ENCODE measurements at places on chromosomes 16 and 17.
A peak's percentile ranks its signal among the peaks of the same experiment; 100 is the strongest.

DNA sequence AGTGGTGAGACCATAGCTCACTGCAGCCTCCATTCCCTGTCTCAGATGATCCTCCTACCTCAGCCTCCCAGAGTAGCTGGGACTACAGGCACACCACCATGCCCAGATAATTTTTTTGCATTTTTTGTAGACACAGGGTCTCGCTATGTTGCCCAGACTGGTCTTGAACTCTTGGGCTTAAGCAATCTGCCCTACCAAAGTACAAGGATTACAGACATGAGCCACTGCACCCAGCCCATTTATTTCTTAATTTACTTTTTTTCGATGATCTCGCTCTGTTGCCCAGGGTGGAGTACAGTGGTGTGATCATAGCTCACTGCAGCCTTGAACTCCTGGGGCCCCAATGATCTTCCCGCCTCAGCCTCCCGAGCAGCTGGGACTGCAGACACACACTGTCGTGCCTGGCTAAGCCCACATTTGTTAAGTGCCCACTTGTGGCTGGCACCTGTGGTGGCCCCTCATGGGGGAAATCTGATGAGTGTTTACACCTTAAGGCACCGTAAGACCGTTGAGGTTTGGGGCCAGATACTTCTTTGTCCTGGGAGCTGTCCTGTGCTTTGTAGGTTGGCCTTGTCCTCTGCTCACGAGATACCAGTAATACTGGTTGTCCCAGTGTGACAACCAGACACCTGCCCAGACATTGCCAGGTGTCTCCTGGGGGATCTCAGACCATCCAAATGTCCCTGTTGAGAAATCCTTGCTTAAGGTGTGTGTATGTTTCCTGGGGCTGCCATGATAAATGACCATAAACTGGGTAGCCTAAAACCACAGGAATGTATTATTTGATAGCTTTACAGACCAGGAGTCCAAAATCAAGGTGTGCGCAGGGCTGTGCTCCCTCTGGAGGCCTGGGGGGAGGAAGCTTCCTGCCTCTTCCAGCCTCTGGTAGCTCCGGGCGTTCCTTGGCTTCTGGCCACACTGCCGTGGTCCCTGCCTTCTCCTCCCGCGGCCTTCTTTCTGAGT lies 141.4 kb upstream of the GSE1 start:
- no peak for DNase-seq

GRCh38 chr17:35229638-35230037 lies 13.2 kb upstream of the SLFN5 start:
- no peak for DNase-seq

DNA sequence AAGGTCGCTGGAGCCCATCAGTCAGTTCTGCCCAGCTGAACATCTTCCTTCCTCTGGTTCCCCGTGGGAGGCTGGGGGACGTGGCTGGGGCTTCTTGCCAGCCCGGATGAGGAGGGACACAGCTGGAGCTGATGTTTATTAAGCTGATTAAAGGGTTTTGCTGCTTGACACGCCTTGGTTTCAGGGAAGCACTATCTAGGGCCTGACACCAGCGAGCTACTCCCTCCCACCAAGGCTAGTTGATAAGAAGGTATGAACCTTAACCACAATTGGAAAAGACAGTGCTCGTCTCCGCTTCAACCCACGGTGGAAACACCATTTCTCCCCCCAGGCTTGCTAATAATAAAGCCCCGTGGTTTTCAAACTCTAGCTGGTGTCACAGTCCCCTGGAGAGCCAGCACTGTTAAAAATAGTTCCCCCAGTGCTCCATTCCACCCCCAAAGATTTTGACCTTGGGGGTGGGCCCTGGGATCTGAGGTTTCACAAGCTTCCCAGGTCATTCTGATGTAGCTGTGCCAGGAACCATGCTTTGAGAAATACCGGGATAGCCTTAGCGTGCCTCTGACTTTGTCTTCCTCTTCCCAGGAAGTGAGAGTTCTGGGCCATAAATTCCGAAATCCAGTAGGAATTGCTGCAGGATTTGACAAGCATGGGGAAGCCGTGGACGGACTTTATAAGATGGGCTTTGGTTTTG lies 5.5 kb downstream of the DHODH start:
- no peak for DNase-seq

DNA sequence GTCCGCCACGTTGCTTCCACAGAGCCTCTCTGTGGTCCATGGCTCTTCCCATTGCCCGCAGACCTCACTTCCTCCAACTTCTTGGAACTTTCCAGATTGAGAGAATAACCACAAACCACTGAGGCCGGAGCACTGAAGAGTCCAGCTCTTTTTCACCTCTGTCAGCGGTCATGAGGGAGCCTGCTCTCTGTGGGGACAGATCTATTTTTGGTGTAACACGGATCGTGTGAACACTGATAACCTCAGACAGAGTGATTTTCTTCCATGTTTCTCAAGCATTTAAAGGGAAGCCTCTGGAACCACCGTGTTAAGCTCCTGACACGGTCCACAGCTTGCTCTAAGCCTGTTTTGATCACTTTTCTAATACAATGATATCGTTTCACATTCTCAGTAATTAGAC lies 49.7 kb downstream of the NTN1 start:
- no peak for DNase-seq

DNA sequence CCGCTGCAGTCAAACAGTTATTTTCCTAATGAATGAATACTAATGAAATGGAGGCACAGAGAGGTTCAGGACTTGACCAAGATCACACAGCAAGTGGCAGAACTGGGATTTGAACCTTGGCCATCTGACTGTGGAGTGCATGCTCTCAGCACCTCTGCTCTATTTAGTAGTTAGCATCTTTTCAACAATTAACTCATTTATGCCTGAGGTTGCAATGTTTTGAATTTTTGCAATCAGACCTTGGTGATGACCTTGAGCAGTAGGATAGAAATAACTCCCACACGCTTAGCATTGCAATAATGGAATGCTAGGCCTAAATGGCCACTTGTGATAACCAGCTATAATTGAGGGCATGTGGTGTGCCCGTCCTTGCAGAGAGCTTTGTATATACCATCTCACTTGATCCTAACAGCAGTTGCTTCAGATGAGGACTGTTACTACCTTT lies 31.0 kb downstream of the NAGPA start:
- no peak for DNase-seq

GRCh38 chr17:74531231-74531761 lies at the start of gene CD300LB:
CD300LB (minus strand) TSS chr17:74531475; CDS start chr17:74531350, 125 bp downstream.
- DNase-seq = no peak

DNA sequence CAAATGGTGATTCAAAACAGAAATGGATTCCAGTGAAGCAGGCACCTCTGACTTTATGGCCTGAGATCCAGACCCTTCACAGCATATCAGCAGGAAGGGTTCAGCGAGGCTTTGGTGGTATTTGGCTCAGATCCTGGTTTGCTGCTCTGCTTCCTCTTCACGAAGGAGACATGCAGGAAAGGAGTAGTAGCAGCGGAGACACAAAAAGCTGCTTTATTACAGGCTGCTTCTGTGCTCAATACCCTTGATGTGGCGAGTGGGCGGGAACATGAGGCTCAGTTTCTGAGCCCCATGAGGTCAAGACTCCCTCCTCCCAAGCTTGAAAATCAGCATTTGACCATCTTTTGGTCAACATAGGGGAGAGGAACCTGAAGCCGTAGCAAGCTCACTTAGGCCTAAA lies 213.3 kb upstream of the AXIN2 start:
- DNase-seq = no peak

DNA sequence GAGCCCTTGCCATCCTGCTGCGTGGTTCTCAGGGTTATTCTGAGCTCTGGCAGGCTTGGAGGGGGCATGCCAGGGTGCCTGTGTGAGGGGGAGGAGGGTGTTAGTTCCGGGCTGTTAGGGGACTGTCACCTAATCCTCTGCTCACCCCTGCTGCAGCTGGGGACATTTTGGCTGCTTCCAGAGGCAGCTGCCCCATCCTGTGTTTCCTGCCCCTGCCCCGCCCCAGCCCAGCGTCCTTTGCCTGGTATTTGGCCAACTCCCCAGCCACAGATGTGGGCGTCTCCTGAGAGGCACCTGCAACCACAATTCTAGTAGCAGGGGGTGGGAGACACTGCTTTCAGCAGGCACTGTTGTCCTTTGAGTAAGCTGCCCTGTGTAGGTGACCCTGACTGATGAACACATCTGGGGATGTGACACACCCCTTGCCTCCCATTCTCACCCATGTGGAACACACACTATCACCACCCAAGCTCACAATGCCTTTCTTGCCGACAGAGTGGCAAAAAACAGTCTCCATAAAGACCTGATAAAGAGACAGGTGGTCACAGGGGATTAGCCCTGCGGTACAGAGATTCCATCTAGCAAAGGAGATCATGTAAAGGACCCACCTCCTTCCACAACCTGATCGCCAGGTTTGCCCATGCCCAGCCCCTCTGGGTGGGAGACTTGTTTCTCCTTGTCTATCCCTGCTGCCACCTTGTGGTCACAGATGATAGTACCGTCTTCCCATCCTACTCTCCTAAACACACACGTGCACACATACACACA lies at the start of gene CHRNE:
Gene CHRNE (minus strand): TSS at position 48 of the 768 bp plus-strand sequence. CDS start 35 bp downstream, at position 13.
- peak; percentile 74 for DNase-seq

GRCh38 chr16:81385031-81385756 lies 59.4 kb upstream of the CMIP start:
- DNase-seq = no peak

GRCh38 chr17:7740481-7741001 lies 23.0 kb downstream of the DNAH2 start:
- no peak for DNase-seq

DNA sequence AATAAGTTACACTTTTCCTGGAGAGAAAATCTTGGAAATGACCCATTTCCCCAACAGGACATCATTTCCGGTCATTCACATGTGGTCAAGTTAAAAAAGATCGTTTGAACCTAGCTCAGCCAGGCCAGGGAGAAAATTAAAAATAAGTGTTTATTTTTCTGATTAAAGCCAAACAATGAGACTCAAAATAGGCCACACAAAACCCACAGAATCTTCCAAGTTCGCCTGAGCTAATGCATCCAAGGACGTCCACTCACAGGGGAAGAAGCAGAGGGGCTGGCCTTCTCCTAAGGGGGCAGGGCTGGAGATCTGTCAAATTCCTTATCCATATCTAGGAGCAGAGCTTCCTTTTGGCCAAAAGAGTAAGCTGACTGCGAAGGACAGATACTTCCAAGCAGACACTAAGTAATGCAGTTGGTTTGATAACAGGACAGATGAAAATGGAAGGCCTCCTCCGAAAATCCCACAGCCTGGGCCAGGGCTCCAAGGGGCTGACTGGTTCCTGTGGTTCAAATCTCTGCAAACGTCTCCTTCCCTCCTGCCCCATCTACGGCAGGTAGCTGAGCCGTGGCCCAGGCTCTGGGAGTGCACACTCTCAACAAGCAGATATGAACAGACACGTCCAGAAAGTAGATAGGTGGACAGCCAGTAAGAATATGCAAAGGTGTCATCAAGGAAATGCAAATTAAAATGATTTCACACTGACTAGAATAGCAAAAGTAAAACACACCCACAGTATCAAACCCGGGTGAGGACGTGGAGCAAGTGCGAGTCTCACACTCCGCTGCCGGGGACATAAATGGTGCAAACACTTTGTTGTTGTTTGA lies 98.5 kb downstream of the MRM3 start:
- DNase-seq = no peak

DNA sequence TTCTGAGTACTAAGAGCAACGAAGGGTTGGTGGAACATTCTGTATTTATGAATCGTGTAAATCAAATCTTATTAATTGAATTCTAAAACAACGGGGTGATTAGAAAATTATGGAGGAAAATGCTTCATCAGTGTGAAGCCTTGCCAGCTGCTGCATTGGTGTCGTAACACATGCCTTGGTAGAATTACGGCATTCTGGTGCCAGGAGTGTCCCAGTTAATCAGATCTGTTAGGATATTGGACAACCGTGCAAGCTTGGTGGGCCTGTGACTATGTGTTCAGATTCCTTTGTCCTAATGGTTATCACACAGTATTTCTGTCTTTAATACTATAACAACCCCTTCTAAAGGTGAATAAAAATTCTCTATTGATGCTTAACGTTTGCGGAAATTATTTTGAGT lies 44.2 kb upstream of the TANC2 start:
- no peak for DNase-seq

DNA sequence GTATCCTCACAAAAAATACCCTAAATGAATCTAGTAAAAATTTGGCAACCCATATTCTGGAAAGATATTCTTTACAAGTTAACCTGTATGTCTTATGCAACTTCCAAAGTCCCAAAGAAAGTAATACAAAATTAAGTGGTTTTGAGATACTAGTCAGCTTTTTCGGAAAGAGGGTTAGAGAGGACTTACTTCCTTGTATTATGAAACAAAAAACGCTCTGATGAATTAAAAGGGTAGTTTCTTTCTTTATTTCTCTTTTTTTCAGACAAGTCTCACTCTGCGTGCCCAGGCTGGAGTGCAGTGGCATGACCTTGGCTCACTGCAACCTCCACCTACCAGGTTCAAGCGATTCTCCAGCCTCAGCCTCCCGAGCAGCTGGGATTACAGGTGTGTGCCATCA lies 51.6 kb downstream of the KANSL1 start:
- DNase-seq = no peak

DNA sequence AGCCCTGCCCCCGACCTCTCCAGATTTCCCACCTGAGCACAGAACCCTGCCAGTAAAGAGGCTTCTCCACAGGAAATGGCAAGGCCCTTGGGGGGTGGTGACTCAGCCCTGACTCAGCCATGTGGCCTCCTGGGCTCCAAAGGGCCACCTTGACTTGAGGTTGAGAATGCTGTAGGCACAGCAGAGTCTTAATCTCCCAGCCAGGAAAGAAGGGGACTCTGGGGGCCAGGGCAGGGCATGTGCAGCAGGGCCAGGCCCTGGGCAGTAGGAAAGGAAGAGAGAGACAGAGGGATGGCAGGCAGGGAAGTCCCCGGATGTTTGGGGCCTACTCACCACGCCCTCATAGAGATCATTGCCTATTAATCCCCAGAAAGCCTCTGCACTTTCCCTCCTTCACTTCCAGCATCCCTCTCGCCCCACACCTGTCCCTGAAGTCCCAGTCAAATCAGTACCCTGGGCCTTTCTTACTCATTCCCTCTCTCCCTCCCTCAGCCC lies 4.8 kb upstream of the ITGA3 start:
- peak; percentile 89 for DNase-seq

DNA sequence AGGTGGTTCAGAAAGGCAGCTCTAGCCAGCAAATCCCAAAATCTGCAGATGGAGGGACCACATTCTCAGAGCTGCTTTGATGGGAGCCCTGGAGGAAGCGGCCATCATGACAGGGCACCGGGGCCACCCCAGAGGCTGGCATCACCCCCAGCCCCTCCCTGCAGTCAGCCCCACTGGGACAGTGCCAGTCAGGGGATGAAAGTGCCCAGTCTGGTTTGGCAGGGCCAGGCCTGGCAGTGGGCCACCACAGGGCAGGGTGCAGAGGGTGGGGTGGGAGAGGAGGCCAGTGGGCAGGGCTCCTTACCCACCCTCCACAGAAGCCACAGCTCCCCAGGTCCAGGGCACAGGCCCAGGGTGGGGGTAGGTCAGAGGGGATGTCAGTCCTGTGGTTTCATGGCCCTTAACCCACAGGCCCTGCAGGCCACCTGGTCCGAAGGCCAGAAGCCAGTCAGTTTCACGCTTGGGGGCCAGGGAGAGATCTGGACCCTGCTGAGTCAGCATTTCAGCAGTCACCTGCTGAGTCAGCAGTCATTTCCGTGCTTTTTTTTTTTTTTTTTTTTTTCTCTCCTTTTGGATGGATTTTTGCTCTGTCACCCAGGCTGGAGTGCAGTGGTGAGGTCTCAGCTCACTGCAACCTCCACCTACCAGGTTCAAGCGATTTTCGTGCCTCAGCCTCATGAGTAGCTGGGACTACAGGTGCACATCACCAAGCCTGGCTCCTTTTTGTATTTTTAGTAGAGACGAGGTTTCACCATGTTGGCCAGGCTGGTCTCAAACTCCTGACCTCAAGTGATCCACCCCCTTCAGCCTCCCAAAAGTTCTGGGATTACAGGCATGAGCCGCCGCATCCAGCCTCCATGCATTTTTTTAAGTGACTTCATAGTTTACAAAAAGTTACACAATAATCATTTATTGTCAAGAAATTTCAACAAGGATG lies 10.4 kb downstream of the SLC25A10 start:
- DNase-seq = no peak

- DNase-seq = no peak
These were observed 5.7 kb upstream of the SNAI3 start for GRCh38 chr16:88691924-88692560.
